Sigmoid colon (tissue), 7 donors: ENCODE measurements at places on chromosomes 16 and 17. TPM values are rescaled to one million over a fixed set of nuclear protein-coding genes. Genes with fewer than 3 reads are reported as not detected.

DNA sequence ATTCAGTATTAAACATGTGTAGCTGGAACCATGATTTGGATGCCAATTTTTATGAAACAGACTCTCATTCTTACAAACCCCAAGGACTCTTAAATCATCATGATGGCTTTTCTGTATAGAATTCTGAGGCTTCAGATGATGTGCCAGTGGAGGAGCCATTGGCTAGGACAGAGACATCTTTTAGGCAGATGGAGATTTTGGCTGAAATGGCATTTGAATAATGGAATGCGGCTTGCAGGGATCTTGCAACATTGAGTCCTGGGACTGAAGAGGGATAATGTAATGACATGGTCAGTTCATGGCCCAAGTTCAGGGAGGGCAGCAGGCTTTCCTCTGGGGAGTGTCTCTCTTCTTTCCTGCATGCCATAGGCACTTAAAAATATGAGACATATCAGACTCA is 172.4 kb downstream of the ABCA8 start:
- no peak for DNase-seq

The ADAM11 gene
- total RNA-seq: 1.8 TPM

GRCh38 chr17:79615446-79615845 is 4.6 kb upstream of the RBFOX3 start:
- peak; percentile 14 for DNase-seq

DNA sequence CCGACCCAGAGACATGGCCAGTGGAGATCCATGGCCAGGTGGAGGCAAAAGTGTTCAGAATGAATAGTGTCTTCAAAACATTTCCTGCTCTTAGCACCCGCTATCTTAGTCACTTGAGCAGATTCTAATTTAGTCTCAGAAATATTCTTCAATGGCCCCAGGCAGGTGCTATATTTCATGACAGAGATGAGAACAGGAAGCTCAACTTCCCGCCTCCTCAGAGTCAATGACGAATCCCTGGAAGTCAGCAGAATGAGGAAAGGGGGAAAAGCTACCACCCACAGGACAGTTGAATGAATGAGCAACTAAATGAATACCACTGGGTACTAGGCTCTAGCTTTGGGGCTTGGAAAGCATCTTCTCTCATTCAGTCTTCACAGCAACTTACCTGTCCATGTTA is 147.2 kb downstream of the ASIC2 start:
- DNase-seq: no peak

DNA sequence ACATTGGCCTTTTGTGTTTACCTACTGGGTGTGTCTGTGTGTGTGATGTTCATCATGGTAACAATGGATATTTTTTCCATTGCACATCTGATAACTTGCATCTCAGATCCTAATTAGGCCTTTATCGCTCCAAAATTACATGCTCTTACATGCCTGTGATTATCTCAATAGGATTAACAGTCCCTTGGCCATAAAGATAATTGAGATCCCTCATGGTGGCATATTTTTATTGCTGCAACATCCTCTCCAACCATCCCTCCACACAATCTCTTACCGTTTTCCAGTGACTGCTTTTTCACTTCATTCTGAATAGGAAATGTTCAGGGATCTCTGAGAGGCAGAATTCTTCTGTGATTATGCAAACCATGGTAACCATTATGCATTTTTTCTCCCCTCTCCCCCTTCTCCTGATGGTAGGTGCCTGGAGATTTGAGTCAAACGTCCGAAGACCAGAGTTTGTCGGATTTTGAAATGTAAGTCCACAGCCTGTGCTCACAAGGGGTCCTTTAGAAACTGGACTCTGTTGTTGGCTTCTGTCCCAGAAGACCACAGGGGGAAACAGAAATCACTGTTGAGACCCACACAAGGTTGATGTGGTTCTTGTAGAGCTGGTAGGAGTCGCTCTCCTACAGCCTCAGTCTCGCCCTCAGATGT is 405.5 kb downstream of the CPPED1 start:
- no peak for DNase-seq

The KCTD11 gene
- 6.4 TPM for total RNA-seq

- no peak for DNase-seq
These were observed 56.9 kb upstream of the HAS3 start for GRCh38 chr16:69048328-69049120.

GRCh38 chr17:73800893-73801292 is 156.6 kb upstream of the SDK2 start:
- no peak for DNase-seq

GRCh38 chr17:64161380-64162176 is 31.6 kb upstream of the ERN1 start:
- DNase-seq: no peak

DNA sequence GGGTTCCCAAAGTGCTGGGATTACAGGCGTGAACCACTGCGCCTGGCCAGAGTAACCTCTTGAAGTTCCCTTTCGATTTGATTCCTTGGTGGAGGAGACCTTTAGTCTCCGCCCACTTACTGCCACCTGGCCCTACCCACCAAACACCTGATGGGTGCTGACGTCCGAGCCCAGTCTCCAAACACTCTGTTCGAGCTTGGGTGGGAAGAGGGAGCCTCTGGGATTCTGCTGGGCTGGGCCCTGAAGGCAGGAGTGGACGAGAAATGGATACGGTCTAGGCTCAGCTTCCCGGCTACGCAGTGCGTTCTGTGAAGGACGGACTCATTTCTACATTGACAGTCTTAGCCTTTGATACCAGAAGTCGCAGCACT is 870 bp upstream of the ITGA3 start:
- DNase-seq: no peak

DNA sequence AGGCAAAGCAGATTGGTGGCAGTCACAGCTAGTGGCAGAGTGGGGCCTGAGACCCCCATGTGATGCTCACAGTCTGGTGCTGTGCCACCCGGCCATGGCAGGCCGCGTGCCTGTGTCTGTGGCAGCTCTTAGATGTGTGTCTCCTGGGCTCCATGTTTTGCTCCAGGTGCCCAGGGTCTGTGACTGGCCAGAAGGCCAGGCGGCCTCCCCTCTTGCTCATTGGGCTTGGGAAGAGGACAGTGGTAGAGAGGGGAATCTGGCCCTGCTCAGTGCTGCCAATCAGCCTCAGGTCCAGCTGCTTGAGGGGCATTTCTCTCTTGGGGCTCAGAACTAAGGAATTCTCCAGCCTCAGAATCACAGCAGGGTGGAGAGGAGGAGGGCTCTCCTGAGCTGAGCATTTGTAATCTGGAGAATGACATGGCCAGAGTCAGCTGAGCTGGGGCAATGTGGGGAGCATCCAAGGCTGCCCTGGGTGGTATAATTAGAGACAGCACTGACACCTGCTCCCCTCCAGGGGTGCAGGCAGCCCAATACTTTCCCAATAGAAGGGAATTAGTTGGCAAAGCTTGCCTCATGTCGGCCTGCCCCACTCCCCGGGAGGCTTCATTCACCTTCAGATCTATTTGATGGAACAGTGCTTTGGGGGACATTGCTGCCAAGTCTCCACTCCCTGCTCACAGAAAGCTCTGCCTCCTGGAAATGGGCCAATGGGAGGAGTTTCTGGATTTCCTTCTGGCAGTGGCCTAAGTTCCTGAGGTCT is 2.7 kb upstream of the LASP1NB start:
- peak; percentile 92 for DNase-seq

The PDXDC1 gene
- total RNA-seq: 57.3 TPM

DNA sequence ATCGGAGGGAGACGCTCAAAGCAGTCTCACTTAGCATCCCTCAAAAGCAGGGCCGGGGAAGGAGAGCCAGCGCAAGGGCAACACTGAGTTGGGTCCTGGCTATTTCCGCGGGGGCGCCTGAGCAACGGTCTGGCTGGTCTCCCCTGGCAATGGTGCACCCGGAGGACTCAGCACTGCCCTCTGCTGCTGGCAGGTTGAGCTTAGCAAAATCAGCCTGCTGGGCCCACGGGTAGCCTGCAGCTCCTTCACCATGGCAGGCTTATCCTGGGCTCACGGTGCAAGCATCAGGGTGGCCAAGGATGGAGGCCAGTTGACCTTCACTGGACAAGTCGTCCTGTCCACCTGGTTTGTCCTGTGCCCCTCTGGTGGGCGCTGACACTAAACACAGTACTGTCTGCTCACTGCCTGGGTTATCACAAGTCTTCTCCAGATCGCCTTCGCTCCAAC is 14.4 kb upstream of the ALDH3A1 start:
- peak; percentile 81 for DNase-seq

DNA sequence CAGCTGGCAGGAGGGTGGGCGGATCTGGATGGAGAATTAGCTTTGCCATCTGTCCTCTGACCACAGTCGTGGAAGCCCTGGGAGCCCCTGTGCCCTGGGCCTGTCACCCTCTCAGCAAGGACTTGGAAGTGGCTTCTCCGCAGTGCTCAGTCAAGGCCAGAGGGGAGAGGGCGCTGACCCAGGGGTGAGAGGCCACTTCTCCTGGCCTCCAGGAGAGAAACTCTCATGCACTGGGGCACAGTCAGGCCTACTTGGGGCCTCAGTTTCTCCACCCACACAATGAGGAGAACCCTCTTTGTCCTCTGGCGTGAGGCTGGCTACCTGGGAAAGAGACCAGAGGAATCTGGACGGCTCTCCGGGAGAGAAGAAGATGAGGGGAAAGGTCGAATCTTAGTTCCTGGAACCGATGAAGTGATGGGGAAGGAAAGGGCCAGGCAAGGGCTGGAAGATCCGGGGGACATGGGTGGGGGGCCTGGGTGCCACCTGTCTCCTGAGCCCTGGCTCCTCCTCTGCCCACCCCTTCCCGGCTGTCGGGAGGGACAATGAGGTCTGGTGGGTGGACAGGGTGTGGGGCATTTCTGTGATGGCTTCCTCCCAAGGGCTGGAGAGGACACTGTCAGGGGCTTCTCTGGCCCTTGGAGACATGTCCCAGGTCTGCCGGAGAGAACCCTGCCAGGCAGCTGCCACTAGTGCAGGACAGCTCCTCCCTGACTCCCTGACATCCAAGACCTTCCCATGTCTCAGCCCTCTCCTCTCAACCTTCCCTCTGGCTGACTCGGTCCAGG is 9.0 kb upstream of the ARHGAP27 start:
- peak; percentile 56 for DNase-seq

DNA sequence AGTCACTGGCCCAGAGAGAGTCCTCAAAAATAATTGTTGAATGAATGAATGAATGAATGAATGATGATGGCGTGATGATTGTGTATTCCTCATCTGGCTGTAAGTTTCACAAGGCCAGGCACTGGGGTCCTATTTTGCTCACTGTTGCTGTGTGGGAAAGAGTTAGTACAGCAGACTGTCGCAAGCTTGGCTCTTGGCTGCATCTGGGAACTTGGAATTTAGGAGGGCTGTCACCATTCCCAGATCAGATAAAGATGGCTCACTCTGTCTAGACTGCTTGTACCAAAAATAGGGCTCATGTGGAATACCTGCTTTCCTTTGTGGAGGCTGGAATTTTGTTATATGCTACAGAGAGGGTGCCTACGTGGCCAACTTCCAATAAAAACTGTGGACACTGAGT is 530.6 kb downstream of the WWOX start:
- DNase-seq: no peak

DNA sequence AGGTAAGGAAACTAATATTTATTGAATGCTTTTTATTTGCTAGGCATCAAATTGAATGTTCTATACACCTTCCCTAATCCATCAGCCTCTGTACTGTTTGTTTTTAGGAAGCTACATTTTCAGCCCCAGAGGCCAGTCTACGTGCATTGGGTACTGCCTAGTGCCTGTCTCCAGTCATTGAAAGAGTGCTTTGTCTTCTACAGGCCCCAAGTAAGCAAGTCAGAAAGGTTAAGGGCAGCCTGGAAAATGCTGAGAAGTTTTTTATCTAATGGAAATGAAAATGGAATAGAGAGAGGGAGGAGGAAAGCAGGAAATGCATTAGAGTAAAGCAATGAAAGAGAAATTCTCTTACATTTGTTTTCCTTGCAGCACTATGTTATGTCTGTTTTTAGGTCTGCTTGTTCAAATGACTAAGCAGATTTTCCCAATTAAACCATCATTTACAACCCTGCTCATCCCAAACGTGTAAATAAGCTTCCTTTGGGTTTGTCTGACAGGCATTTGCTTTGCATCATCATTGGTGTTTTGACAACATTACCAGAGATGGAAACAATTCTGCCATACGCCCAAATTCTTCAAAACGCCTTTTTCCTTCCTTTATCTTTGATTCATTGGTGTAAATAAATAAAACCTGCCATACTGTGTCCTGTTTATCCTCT is 116.0 kb upstream of the GOT2 start:
- no peak for DNase-seq

The IST1 gene
- total RNA-seq: 176 TPM

DNA sequence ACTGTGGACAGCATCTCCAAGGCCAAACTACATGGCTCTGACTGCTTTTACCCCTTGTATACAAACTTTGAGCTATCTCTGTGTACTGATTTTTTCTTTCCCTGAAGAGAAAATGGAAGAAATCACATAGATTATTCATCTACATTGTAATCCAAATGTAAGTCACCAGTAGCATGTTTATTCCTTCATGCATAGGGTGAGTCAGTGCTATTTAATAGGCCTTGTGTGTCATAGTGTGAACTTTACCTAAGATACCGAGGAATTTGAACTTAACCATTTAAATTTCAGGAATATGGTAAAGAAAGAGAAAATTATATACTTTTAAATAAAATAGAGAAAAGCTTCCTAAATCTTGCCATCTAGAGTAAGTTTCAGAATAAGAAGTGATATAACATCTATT is 16.5 kb downstream of the PHKB start:
- DNase-seq: no peak

DNA sequence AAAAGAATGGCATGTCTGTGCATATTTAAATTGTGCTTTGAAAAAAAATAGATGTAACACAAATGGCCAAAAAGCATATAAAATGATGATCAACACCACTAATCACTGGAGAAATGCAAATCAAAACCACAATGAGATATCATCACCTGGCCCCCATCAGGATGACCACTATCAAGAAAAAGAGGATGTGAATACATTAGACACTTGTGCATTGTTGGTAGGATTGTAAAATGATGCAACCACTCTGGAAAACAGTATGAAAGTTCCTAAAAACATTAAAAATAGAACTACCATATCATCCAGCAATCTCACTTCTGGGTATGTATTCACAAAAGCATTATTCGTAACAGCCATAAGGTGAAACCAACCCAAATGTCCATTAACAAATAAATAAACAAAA is 91.5 kb downstream of the SPAG9 start:
- no peak for DNase-seq

The AHSP gene
- not detected for total RNA-seq

- DNase-seq: peak; percentile 56
These were observed 65.9 kb upstream of the TNRC6C start for GRCh38 chr17:77892469-77893143.

- DNase-seq: no peak
These were observed 773 bp downstream of the CENPX start for GRCh38 chr17:82021900-82022309.

- DNase-seq: peak; percentile 72
These were observed 613 bp downstream of the ECI1 start for GRCh38 chr16:2250652-2251295.
